ENCODE measurements at places on chromosomes 1 and 21. TPM values are rescaled to one million over a fixed set of nuclear protein-coding genes. Genes with fewer than 3 reads are reported as not detected.

The CRYAA gene
- total RNA-seq, result not detected

The MROH7 gene
- 0.53 TPM for total RNA-seq

The GJA8 gene
- not detected for total RNA-seq

The NUF2 gene
- 89.1 TPM for total RNA-seq

The RPE65 gene
- not detected for total RNA-seq

The IGSF9 gene
- not detected for total RNA-seq

The MSH4 gene
- total RNA-seq, result 0.37 TPM

The CROCC gene
- total RNA-seq, result 28.4 TPM

The EPHA2 gene
- total RNA-seq, result 0.16 TPM

The SLAMF6 gene
- total RNA-seq, result 55.2 TPM

The LPAR3 gene
- not detected for total RNA-seq

The TPTE gene
- not detected for total RNA-seq

The SPRR5 gene
- not detected for total RNA-seq

The LCE6A gene
- total RNA-seq, result not detected

The KLHDC8A gene
- not detected for total RNA-seq

The OR2T33 gene
- total RNA-seq, result not detected

The EDN2 gene
- total RNA-seq, result not detected

The SLC66A1 gene
- total RNA-seq, result 6.7 TPM

The CCSAP gene
- 5.9 TPM for total RNA-seq

The SPRR3 gene
- not detected for total RNA-seq

The AGBL4 gene
- total RNA-seq, result 0.19 TPM

The GPR3 gene
- 0.25 TPM for total RNA-seq

The KAZN gene
- 2.2 TPM for total RNA-seq

The FNDC5 gene
- not detected for total RNA-seq

The LCE2C gene
- total RNA-seq, result not detected

The MYCL gene
- 0.72 TPM for total RNA-seq

The KCNJ6 gene
- total RNA-seq, result not detected

Data from activated naive CD4-positive, alpha-beta T cell treated with anti-CD3 and anti-CD28 coated beads, Interleukin-2, amount 50 U/mL, for 72 hours (primary cell).